T47D (cell line): ENCODE measurements at places on chromosomes 2 and 18.

- DNase-seq = no peak
Measured at GRCh38 chr18:50614838-50615237, 55.0 kb downstream of the MAPK4 start.

- peak; percentile 61 for DNase-seq
Measured at GRCh38 chr2:222307143-222307756, 8.5 kb upstream of the PAX3 start.

DNA sequence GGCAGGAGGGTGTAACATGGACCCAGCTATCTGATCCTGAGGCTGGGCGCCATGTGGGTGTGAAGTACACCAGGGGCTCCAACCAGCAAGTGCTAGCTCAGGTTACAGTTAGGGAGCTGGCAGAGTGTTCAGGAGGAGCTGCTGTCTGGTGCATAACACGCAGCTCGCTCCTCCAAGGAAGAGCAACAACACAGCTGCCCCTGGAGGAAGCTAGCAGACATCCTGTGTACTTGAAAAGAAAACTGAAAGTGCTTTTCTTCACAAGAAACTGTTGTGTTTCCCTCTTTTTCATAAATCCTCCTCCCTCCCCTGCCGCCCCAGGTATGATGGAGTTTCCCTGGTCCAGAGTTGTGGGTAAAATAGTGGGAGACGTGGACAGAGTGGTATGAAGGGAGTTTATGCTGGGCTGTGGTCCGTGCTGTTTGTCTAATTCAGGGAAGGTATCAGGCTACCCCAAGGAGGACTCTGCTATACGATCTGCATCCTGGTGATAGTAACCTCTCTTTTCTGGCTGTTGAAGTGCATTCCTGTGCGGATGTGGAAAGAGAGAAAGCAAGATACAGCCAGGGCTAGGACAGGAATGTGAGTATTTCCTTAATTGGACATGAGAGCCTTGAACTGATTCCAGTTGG, 6.1 kb upstream of the LBH start:
- DNase-seq = peak; percentile 53

- DNase-seq = no peak
Measured at GRCh38 chr2:161681046-161681445, 56.8 kb downstream of the SLC4A10 start.

GRCh38 chr2:132373391-132374135, 43.0 kb upstream of the GPR39 start:
- no peak for DNase-seq

GRCh38 chr2:206832873-206833272, 67.5 kb downstream of the FASTKD2 start:
- no peak for DNase-seq

- no peak for DNase-seq
Measured at GRCh38 chr2:43724728-43725526, 48.7 kb upstream of the C1GALT1C1L start.

DNA sequence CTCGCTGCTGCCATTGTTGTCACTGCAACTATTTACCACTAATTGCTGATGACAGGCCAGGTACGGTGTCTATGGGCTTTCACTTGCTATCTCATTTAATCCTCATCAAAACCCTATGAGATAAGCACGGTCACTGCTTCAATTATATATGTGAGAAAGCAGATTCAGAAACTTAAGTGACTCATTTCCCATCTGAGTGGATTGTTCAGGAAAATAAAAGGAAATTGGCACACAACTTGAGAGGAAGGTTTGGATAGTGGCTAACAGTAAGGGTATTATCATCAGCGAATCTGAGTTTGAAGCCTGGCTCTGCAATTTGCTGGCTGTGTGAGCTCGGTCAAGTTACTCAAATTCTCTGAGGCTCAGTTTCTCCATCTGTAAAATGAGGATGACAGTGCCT, 196.0 kb downstream of the KCNS3 start:
- no peak for DNase-seq

- peak; percentile 4 for DNase-seq
Measured at GRCh38 chr2:60641811-60642788, 88.6 kb upstream of the BCL11A start.

DNA sequence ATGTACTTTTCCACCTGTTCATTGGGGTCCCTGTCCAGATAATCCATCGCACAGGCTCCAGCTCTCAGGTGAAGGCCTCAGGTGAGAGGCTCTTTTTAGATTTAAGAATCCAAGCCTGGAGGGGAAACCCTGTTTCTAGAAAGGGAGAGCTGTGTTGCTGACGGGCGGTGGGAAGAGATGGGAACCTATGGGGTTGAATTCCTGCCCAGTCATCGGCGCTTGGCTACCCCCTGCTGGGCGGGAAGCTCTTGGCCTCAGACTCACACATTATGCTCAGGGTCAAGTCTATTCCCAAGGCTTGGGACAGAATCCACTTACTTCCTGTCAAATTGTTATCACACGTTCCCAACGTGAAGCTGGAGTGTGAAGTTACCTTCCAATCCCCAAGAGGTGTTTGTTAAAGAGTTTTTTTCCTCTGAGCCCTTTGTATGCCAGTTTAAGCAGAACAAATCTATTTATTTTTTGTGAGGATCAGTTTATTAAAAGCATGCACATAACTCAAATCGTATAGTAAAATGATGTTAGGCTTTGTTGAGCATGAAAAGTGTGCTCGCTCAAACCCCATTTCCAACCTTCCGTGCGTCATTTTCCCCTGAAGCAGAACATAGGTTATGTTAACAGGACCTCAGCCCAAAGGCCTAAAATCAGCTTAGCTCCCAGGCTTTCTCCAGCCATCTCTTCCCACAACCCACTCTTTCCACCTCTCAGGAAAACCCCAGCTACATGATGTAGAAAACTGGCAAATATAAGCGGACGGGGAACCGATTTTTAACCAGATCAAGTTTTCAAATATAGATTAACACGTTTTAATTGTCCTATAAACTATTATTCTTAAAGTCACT, 181.7 kb upstream of the ETAA1 start:
- peak; percentile 11 for DNase-seq

DNA sequence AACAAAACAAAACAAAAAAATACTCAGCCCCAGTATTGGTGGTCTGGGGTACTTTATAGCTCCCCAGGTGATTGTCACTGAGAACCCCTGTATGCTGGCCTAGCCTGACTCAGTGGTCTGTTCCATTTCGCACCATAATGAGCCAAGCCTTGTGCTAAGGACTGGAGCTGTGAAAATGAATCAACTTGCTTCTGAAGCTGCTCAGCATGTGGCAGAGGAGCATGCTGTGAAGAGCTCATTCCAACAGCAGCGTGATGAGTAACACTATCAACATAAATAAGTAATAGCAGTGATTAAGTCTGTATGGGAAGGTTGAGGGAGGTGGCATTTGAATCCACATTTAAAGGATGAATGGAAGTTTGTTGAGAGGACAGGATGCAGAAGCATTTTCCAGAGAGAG, 67.2 kb upstream of the ATL2 start:
- no peak for DNase-seq

GRCh38 chr2:83944191-83944590, 514.9 kb downstream of the SUCLG1 start:
- DNase-seq = no peak

- DNase-seq = no peak
Measured at GRCh38 chr18:25005541-25006403, 346.2 kb downstream of the ZNF521 start.

DNA sequence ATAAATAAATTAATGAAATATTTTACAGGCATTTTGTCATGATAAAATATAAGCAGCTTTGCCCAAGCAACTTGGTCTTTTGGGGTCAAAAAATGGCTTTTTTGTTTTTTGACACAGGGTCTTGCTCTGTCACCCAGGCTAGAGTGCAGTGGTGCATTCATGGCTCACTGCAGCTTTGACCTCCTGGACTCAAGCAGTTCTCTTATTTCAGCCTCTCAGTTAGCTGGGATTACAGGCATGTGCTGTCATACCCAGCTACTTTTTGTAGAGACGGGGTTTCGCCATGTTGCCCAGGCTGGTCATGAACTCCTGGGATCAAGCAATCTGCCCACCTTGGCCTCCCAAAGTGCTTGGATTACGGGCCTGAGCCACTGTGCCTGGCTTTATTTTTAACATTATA, 51.0 kb downstream of the ABI2 start:
- DNase-seq = no peak
